Activated naive CD4-positive, alpha-beta T cell treated with anti-CD3 and anti-CD28 coated beads for 36 hours (primary cell): ENCODE measurements at places on chromosomes 3 and 15.

GRCh38 chr15:101538996-101539395 is 49.5 kb upstream of the PCSK6 start:
- no peak for DNase-seq

DNA sequence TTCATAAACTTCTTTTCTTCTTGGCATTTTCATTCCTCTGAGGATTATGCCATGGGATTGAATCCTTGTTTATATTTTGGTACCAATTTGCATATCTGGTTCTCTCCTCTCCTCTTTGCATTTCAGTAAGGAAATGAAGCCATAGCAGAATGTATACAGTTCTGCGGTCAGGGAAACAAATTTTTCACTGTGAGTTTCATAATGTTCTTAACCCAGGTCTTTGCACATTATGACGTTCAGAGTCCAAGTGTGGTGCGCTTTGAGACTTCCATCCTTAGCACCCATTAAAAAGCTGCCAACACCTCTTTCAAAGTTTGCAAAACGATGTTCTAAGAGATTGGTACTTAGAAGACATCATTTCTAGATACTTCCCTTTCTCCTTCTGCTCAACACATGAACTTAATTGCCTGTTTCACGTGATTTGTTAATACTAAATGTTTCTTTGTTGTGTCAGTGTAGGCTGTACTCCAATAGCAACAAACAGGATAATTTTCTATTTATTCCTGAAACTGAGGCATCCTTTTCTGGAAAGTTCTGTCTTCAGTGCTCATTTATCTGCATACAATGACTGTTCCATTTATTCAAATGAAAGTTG is 953.1 kb upstream of the NR2F2 start:
- no peak for DNase-seq

GRCh38 chr3:56938530-56938929 is 121.9 kb upstream of the SPATA12 start:
- no peak for DNase-seq

- no peak for DNase-seq
Measured at GRCh38 chr3:123140550-123140949, 61.2 kb upstream of the SEC22A start.

GRCh38 chr3:132593947-132594323 is 3.1 kb upstream of the ACKR4 start:
- no peak for DNase-seq

DNA sequence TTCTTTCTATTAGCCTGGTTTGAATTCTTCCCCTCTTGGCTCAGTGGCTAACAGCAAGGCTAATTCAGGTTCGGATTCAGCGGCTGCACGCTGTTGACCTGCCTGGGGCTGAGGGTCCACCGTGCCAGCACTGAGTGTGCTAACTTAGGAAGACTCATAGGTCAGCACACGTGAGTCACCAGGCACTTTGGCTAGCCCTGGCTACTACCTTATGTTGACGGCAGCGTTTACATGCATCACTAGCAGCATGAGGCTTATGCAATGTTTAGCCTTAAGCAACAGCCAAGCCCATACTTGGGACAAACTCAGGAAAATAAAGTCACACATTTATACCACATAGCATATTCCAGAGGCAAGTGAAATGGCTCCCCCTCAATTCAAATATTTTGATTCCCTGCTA is 137.7 kb downstream of the RAB11A start:
- no peak for DNase-seq

- DNase-seq: no peak
Measured at GRCh38 chr3:148710665-148711064, 13.0 kb downstream of the AGTR1 start.

DNA sequence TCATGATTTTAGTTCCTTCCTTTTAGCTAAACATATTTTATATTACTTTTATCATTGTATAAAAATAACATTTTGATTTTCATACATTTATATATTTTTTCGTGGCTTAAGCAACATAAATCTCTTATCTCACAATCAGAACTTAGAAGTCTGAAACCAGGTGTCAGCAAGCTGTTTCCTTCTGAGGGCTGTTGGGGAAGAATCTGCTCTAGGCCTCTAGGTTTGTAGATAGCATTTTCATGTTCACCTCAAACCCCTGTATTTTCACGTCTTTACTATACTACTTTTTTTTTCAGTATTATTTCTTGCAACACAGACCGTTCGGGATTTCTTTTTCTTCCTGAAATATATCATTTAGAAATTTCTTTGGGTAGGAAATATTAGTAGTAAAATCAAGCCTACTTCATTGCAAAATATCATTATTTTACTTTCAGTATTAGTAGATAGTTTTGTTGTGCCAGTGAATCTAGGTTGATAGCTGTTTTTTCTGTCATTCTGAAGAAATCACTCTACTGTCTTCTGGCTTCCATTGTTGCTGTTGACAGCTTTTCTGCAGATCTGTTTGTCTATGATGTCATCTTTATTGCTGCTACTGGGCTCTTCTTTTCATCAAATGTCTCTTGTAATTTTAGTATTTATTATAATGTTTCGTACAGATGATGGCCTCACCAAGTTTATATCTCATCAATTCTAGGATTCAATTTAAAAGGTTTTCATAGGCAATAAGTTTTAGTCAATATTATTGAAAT is 756.3 kb downstream of the VGLL3 start:
- no peak for DNase-seq

DNA sequence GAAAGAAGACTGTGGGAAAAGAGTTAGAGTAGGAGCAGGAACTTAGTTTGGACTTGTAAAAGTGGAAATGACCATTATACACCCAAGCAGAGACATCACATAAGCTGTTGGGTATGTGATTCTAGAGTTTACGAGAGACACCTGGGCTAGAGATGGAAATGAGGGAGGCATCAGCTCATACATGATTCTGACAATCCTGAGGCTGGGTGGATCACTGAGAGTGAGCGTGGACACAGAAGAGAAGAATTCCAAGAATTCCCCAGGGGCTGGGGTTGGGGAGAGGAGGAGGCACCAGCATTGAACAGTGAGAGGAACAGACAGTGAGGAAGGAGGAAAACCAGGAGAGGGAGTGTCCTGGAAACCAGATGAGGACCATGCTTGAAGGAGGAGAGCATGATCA is 113.5 kb downstream of the KCNAB1 start:
- DNase-seq: no peak

- DNase-seq: peak; percentile 74
Measured at GRCh38 chr15:89442671-89443307, 53.6 kb downstream of the RHCG start.

GRCh38 chr3:71225951-71226564 is 357.5 kb downstream of the FOXP1 start:
- no peak for DNase-seq

DNA sequence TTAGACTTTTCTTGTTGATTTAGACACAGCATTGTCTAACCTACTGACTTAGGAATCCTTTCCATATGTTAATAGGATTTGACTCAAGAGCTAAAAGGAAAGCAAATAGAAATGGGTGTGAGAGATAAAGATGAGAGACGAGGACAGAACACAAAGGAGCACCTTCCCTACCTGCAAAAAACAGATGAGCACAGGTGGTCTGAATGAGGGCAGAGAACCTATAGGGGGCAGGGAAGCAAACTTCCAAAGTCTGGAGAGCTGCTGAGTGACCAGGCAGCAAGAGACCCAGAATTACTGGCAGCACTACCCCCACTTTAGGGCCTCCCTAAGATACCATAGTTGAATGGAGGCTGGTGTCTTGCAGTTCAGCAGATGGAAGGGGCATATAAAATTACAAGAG is 98.1 kb upstream of the CTNNB1 start:
- no peak for DNase-seq

DNA sequence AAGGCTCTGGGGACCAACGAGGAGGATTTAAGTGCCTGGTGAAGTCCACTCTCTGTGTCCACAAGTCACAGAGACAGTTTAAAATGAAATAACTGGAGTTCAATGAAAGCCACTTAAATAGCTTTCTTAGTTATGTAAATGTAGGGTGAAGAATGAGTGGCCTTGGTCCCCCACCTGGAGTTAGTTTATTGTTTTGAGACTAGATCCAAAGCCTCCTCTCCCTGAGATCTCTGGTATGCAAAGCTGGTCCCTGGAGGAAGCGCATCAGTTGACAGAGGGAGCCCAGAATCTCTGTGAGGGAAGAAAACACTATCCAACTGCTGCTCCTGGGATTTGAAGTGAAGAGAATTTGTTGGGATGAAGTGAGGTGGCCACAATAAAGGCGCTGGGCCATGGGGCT is 40.5 kb downstream of the EXOG start:
- no peak for DNase-seq
